ENCODE measurements at places on chromosomes 6 and 20. TPM values are rescaled to one million over a fixed set of nuclear protein-coding genes. Genes with fewer than 3 reads are reported as not detected.

DNA sequence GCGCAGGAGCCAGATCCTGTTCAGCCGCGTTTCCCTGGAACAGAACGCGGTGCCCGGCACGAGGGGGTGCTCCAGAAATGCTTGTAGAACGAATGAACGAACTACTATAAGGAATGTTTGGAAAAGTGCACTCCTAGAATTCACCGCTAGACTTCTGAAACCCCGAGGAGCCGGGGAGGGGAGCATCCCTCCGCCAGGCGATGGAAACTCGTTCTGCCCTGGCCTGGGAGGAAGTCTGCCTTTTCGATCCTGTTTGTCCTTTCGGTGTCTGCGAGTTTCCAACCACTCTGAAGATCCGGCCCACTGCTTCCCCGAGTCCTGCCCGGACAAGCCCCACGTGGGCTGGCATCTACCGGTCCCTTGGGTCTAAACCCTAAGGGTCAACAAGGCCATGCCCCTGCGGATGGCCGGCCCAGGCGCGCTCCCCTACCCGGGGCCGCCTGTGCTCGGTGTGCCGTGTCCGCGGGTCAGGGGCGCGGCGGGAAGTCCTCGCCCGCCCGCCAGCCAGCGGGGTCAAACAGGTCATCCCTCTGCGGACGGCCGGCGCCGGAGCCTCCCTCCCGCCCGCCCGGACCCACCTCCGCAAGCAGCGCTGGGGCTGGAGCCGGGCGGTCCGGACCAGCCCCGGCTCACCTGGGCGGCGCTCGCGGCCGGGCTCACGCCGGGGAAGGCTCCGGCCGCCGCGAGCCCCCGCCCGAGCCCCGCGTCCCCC lies 526 bp downstream of the SULF2 start:
- DNase-seq, result peak; percentile 75

Gene CNKSR3
- polyA plus RNA-seq, result 7.9 TPM

DNA sequence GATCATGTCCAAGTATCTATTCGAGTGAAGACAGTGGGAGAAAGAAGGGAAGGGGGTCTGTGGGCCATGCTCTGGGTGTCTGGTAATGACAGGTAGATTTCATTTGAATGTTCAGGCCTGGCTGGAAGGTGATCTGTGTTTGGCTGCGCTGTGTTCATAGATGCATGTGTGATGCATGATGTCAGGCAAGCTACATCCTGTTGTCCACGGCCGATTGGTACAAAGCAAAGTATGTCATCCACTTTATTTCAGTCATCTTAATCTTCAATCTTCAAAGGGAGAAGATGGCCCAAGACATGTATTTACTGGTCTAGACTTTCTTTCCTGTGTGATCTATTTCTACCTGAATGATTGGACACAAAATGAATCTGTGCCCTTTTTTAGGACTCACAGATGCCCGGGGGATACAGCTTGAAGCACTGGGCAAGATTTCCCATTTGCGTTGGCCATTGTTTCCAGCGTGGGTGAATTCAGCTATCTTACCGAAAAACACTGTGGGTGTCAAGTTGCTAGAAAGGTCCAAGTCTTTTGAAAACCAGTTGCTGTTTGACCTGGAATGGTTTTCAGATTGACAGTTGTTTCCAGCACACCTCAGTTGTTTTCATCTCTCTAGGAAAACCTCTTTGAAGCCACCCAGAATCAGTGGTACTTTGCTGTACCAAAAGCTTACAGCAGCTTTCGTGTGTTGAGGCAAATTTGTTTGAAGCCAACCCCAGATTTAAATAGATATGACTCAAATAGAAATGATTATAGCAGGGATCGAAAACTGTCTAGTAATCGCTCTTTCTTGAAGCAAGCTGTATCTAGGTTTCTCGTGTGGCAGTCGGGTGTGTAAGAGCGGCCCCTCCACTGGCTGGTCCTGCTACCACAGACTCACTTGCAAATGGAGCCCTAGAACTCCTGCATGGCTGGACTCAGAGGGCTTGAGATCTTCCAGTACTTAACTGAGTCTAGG lies 27.2 kb downstream of the DUSP22 start:
- DNase-seq, result no peak

Gene THBS2
- 8.7 TPM for polyA plus RNA-seq

Gene GNMT
- polyA plus RNA-seq, result 3.0 TPM

DNA sequence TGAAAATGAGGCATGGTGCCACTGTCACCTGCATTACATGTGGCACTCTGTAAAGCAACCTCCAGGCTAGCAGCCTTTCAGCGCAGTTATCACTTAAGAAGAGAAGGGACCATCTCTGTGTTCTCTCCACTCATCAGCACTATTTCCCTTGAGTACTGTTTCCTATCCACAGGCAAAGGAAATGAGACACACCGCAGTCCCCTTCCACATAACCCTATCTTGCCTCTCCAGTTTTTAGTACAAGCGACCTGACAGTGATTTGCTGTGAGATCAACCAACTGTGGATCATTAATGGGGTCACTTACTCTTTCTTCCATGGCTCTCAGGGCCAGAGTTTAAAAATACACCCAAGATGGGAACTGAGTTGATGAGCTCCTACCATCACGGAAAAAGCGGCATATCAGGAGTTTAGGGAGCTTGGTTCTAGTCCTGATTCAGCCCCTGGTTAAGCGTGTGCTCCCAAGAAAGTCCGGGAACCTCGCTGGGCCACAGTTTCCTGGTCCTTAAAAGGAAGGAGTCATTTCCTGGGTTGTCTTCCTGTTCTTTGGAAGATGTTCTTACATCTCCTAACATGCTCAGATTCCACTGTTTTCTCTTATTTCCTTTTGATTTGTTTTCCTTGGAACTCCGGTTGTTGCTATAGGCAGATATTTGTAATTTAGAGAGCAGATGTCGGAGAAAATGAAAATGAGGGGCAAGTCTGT lies 27.3 kb downstream of the PRDM1 start:
- no peak for DNase-seq

DNA sequence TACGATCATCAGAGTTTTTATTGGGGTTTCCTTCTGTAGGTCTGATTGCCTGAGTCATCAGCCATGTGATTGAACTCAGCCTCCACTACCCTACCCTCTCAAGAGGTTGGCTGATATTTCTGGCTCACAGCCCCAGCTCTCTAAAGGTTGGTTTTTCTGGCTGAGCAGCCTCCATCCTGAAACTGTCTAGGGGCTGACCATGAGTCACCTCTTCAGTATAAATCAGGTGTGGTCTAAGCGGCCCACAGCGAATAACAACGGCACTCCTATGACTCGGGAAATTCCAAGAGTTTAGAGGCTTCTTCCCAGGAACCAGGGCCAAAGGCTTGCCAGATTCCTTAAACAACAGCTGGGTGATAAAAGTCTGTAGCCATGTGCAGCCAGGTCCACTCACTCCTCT lies 115.5 kb downstream of the SOD2 start:
- no peak for DNase-seq

Gene TNFAIP3
- polyA plus RNA-seq, result 6.0 TPM

GRCh38 chr6:111357705-111358104 lies 125.3 kb downstream of the REV3L start:
- DNase-seq, result no peak

Gene LRRC73
- polyA plus RNA-seq, result 1.1 TPM

GRCh38 chr20:8043687-8044282 lies 24.2 kb upstream of the TMX4 start:
- DNase-seq, result peak; percentile 36

DNA sequence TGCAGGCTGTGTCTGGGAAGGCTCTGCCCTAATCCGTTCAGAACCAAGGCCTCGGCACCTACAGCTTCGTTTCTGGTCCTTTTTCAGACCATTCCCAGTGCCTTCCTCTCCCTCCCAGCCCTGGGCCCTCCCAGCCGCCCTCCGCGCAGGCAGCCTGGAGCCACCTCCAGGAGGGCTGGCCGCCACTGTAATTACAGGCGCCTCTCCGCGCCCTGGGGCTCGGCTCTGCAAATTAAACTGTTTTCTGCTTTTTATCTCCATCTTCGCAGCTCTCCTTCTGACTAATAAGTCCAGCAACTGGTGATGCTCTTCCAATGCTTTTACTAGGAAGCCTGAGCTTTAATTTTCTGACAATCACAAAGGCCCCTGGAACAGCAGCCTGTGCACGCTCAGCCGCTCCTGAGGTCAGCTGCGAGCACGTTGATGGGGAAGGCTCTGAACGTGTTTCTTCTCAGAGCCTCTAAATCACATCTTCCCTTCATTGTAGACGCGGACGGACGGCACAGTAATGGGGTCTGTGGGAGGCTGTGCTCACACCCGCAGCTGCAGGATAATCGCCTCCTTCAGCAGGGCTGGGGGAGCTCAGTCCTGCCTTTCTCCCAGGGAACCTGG lies 194.6 kb downstream of the DLL1 start:
- no peak for DNase-seq

Gene TPBG
- polyA plus RNA-seq, result 2.0 TPM

DNA sequence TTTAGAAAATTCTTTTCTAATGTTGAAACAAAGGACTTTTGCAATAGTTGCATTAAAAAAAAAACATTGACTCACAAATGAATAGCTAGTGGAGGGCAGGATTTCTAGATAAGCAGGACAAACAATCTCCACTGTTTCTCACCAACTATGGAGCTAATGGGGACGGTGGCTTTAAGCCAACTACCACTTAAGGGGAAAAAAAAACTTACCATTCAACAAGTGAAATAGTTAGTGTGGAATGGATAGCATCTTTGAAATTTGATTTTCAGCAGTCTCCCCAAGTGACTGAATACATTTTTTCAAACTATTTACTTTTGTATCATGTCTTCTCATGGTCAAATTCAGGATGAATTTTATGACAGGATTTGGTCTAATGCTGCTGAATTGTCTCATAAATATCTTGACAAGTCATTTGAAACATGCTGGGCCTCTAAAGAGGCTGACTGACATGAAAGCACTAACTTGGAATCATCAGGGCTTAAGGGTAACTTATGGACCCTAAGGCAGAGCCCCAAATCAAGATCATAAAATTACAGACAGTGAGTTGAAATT lies 100.5 kb downstream of the EYA4 start:
- no peak for DNase-seq

GRCh38 chr20:50346374-50347283 lies 156.0 kb downstream of the CEBPB start:
- DNase-seq, result peak; percentile 95

- no peak for DNase-seq
Observed at GRCh38 chr20:25517124-25517523, 68.2 kb downstream of the NINL start.

DNA sequence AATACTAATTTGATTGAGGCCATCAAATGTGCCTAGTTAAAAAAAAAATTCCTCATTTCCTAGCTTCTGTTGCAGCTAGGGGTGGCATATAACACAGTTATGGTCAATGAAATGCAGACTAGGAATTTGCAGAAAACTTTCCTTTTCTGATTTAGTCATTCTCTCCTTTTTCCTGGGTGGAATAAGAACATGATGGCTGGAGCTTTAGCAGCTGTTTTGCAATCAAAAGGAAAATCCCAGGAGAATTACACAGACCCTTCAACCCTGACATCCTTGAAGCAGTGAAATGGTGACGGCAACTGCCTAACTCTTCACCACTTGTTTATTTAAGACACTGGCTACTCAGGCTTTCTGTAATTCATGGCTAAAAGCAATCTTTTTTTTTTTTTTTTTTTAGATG lies 23.1 kb upstream of the RIMS4 start:
- DNase-seq, result no peak

- DNase-seq, result no peak
Observed at GRCh38 chr6:26594730-26595632, 1.8 kb upstream of the ABT1 start.

DNA sequence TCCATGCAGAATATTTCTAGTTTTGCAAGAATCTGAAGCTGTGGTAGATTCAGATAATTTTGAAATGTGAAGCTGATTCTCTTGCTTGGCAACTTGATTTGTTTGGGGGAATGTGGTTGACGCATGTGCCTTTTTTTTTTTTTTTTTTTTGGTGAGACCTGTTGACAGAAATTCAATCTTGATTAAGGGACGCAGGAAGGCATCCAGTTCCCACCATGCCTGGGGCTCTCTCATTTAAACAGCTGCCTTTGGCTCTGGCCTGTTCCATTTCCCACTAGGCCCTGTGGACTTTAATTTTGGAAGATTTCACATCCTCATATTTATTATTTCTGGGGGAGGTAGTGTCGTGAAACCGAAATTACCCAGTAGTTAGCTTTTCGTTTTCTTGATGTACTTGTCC lies 8.6 kb downstream of the TPX2 start:
- DNase-seq, result no peak

DNA sequence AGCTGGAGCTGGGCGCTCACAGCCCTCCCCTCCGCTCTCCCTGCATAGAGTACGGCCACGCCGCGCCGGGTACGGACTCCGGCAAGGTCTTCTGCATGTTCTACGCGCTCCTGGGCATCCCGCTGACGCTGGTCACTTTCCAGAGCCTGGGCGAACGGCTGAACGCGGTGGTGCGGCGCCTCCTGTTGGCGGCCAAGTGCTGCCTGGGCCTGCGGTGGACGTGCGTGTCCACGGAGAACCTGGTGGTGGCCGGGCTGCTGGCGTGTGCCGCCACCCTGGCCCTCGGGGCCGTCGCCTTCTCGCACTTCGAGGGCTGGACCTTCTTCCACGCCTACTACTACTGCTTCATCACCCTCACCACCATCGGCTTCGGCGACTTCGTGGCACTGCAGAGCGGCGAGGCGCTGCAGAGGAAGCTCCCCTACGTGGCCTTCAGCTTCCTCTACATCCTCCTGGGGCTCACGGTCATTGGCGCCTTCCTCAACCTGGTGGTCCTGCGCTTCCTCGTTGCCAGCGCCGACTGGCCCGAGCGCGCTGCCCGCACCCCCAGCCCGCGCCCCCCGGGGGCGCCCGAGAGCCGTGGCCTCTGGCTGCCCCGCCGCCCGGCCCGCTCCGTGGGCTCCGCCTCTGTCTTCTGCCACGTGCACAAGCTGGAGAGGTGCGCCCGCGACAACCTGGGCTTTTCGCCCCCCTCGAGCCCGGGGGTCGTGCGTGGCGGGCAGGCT lies 4.6 kb downstream of the KCNK15 start:
- peak; percentile 63 for DNase-seq

DNA sequence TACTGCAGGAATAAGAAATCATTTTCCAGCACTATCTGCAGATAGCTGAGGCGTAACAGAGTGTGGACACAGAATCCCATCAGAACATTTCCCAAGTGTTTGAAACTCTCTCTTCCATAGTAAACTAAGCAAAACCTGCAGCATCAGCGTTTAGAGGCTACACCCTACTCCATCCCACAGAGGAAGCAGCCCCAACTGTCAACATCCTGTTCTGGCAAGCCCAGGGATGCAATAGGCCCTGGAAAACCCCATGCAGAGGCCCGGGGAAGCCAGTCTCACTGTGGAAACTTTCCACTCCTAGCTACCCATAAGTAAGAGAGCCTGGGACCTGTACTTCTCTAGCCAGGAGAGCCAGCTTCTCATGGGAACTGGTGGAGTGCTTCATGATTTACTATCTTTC lies 129.4 kb downstream of the LY86 start:
- peak; percentile 56 for DNase-seq

- DNase-seq, result no peak
Observed at GRCh38 chr6:3835785-3836184, 13.4 kb upstream of the FAM50B start.

DNA sequence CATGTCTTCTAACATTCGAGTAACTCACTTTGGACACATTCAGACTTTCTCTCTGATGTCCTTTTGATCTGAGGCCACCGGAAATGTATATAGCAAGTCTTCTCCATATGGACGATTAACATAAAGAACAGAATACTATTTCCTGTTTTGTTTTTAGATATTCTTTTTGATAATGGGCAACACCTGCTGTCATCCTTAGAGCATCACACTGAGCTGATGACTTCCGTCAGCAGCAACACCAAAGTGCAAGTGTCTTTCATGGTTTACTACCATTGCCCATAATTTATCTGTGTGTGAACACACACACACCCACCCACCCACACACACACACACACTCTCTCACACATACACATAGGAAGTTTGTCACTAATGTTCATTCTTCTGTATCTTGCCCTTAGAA lies 112.7 kb upstream of the SIM1 start:
- no peak for DNase-seq

GRCh38 chr6:4603291-4603690 lies 172.9 kb upstream of the CDYL start:
- peak; percentile 63 for DNase-seq

- no peak for DNase-seq
Observed at GRCh38 chr6:11245381-11246256, 13.2 kb upstream of the NEDD9 start.
